Gastroesophageal sphincter (tissue), 4 donors: ENCODE measurements at places on chromosomes 6 and 20.

DNA sequence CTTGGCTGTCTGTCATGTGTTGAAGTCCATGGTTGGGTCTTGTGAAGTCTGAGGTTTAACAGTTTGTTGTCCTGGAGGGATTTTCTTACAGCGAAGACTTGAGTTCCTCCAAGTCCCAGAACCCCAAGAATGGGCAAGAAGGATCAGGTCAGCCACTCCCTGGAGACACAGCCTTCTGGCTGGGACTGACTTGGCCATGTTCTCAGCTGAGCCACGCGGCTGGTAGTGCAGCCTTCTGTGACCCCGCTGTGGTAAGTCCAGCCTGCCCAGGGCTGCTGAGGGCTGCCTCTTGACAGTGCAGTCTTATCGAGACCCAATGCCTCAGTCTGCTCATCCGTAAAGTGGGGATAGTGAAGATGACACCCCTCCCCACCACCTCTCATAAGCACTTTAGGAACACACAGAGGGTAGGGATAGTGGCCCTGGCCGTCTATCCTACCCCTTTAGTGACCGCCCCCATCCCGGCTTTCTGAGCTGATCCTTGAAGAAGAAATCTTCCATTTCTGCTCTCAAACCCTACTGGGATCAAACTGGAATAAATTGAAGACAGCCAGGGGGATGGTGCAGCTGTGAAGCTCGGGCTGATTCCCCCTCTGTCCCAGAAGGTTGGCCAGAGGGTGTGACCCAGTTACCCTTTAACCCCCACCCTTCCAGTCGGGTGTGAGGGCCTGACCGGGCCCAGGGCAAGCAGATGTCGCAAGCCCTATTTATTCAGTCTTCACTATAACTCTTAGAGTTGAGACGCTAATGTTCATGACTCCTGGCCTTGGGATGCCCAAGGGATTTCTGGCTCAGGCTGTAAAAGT lies 43.5 kb downstream of the SIRPA start:
- no peak for ATAC-seq

DNA sequence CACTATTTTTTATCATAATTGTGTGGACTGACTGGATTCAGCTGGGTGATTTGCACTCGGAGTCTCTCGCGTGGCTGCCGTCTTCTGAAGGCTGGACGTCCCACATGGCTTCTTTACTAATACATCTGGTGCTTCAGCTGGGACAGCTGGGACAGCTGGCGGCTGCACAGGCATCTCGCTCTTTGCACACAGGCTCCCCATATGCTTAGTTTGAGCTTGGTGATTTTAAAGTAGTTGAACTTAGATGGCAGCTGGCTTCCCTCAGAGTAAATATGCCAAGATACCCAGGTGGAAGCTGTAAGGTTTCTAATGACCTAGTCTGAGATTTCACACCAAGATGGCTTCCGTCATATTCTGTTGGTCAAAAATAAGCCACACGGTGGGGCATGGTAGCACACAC lies 38.7 kb upstream of the PPP1R3G start:
- no peak for ATAC-seq

DNA sequence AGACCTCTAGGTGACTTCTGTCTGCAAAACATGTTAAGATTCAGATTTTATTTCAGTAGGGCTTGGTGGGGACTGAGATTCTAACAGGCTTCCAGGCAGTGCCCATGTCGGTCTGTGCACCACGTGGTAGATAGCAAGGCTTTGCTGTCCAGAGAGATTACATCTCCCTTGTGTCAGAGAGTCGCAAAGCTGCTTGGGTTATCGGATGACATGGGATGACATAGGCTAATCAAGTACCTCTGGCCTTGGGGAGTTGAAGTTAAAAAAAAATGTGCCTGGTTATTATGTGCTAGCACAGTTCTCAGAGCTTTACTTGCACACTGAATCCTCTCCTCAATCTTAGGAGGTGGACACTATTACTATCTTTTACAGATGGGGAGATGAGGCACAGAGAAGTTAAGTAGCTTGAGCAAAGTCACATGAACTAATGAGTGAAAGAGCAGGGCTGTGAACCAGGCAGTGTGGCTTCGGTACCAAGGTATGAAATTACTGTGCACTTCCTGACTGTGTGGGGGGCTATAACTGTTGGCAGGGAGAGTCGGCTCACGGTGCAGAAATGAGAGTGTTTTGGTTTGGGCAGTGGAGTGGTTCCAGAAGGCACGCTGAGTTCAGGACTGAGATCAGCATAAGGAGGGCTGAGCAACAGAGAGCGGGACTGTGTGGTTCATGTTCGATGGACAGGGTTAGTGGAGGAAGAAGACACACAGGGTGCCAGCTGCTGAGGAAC lies 41.1 kb downstream of the FARS2 start:
- peak; percentile 13 for ATAC-seq

- no peak for ATAC-seq
These were observed 197.1 kb downstream of the CDH4 start for GRCh38 chr20:61449057-61449609.

GRCh38 chr6:30895343-30895742 lies 11.0 kb downstream of the DDR1 start:
- no peak for ATAC-seq

- ATAC-seq = peak; percentile 82
These were observed 44.2 kb upstream of the SLC9A8 start for GRCh38 chr20:49768204-49769047.

GRCh38 chr6:33785778-33786177 lies 3.2 kb downstream of the LEMD2 start:
- no peak for ATAC-seq

DNA sequence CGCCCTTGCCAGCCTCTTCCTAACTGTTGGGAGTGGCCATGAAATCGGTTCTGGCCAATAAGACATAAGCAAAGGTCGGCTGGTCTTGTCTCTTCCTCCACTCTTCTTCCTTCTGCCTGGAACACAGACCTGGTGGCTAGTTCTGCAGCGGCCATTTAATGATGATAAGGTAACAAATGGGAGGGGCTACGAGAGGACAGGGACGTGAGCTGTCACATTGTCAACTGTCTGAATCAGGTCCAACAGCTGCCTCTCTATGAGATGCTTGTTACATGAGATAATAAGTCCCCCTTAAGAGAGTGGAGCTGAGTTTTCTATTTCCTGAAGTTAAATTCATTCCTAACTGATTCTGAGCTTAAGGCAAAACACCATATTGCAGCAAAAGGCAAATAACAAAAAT lies 12.5 kb upstream of the TMEM242 start:
- no peak for ATAC-seq

- ATAC-seq = no peak
These were observed 8.4 kb upstream of the TMEM200A start for GRCh38 chr6:130357436-130357835.

DNA sequence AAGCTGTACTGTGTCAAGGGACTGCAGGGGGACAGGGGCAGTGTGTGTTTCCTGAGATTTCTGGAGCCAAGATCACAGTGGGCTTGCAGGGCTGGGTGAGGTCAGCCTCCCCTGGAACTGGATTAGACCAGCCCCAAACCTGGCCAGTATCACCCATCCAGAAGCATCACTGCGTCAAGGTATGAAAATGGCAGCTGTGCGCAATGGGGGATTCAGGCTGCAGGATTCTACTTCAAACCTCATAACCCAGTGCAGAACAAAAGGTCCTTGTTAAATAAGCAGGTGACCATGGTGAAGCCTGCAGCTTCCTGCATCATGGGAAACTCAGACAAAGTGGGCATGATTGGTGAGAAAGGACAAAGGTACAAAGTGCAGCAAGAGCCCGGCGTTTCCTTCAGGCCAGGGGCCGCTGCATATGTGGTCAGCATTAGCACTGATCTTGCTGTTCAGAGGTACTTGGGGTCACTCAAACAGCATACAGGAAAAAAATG lies 33.4 kb downstream of the TRAF3IP2 start:
- ATAC-seq = no peak

- no peak for ATAC-seq
These were observed 19.8 kb downstream of the DACT2 start for GRCh38 chr6:168299541-168300511.
